ENCODE measurements at places on chromosomes 3 and 15. TPM values are rescaled to one million over a fixed set of nuclear protein-coding genes. Genes with fewer than 3 reads are reported as not detected.
A peak's percentile ranks its signal among the peaks of the same experiment; 100 is the strongest.

GRCh38 chr3:169117264-169117663 lies 546.2 kb downstream of the MECOM start:
- DNase-seq = no peak

DNA sequence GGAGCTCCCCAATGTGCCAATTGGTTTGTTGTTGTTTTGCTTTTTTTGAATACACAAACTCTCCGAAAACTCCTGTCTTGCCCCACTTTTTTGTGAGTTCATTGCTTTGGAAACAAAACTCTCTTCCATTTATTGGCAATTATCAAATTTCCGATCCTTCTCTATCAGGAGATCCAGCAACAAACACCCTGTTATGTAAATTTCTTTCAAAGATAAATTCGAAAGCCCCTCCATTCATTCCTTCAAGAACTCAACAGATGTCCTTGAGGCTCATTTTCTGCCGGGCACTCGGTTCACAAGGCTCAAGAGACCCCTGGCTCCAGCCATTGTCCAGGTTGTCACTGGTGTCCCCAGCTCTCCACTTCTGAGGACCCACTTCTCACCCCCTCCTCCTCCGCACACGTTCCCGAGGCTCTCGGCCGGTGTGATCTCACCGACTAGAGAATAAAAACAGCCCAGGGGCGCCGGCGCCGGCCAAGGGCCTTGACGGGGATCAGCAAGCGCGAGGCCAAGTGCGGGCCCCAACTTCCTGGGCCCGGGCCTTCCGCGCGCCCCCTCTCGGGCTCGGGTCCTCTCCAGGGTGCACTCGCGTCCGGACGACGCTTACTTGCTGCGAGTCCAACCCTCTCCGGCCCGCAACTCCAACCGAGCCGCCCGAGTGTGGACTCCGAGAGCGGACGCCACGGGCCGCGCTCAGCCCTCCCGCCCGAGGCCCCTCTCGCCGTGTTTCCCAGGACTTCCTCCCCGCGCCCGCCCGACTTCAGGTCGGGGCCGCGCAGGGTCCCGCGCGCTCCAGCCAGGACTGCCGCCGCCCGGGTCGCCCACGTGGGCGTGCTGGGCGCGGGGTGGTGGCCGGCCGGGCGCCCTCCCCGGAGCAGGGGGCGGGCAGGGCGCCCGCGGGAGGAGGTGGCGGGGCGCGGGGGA lies 533 bp upstream of the SMAD3 start:
- DNase-seq = peak; percentile 60

GRCh38 chr3:131995891-131996290 lies 38.9 kb downstream of the CPNE4 start:
- DNase-seq = no peak

DNA sequence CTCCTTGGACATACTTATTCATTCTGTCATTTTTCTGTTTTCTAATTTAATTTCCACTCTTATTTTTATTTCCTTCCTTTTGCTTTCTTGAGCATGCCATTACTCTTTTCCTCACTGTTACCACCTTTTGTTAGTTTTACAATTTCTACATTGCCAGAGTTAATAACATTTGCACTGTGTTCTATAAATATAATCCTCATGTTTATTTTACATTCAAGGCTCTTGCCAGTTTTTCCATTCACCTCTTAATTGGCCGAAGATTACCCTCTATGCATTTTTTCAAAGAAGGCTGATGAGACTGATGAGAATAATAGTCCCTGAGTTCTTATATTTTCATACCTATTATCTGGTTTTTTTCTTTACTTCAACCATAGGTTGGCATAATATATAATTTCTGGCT lies 10.5 kb downstream of the BTD start:
- DNase-seq = no peak

DNA sequence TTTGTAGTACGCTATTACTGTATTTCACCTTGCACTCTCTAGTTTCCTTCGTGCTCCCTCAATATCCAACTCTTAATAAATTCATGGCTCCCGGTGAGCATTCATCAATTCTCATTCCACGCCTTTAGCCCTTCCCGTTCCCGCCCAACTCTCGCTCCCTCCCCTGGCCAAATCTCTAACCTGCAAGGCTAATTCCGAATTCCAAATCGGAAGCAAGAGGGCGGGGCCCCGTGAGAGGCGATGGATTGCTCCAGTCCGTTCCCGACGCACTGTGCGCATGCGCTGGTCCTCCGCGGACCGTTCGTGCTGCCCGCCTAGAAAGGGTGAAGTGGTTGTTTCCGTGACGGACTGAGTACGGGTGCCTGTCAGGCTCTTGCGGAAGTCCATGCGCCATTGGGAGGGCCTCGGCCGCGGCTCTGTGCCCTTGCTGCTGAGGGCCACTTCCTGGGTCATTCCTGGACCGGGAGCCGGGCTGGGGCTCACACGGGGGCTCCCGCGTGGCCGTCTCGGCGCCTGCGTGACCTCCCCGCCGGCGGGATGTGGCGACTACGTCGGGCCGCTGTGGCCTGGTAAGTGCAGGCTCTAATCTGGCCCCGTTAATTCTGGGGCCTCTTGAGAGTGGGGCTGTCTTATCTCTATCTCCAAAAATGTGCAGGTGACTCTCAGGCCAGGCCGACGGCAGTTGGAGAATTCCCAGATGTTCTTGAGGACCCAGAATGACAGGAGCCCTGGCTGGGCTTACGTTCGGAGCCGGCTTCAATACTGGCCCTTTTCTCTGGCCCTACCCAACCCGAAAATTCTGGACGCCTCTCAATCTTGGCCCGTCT lies at the start of gene OPA1:
Gene OPA1 (plus strand): TSS at position 368 of the 827 bp plus-strand sequence. CDS start 170 bp downstream, at position 538.
- DNase-seq = peak; percentile 95

GRCh38 chr3:83034806-83035703 lies 1273.6 kb upstream of the GBE1 start:
- no peak for DNase-seq

- no peak for DNase-seq
Observed at GRCh38 chr15:67244971-67245478, 9.4 kb downstream of the AAGAB start.

The CADM2 gene
- 4.2 TPM for total RNA-seq

The OR5K4 gene
- not detected for total RNA-seq
